ENCODE measurements at places on chromosomes 12 and 14.

DNA sequence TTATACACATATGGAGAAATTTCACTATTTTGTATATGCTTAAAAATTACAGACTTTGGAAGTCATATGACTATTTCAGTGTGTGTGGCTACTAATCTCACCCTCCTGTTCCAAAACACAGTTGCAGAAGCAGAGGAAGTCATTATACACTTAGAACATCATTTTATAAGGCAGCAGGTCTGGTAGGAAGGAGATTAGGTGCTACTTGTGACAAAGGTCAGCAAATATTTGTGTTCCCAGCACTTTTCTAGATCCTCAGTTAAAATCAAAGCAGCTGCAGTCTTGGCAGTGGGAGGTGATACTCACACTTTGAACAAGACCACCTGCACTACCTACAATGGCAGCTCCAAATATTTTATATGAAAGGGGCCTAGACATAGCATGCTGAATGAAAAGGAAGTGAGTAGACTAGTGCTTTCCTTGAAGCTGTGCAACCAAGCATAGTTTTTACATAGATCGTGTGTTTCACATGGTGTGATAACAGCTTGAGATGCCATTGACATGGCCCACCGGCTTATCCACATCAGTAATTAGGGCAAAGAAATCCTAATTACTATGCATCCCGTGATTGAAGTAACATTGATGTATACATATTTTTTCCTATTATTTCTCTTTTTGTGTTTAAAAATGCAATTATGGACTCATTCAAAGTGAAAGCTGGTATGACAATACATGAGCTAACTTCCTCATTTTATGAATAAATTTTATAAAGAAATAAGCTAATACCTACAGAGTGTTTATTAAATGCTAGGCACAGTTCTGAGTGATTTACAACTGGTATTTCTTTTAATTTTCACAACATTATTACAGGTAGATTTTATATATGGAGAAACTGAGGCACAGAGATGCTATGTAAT lies 5.3 kb downstream of the GYS2 start:
- DNase-seq, result no peak

GRCh38 chr12:119446459-119446858 lies 111.9 kb downstream of the CCDC60 start:
- no peak for DNase-seq

DNA sequence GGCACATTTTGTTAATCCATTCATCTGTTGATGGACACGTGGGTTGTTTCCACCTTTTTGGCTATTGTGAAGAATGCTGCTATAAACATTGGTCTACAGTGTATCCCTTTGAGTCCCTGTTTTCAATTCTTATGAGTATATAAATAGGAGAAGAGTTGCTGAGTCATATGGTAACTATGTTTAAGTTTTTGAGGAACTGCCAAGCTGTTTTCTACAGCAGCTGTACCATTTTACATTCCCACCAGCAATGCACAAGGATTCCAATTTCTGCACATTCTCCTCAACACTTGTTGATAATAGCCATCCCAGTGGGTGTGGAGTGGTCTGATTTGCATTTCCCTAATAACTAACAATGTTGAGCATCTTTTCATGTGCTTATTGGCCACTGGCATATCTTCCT lies 6.9 kb upstream of the SVOP start:
- DNase-seq, result no peak

GRCh38 chr12:94829552-94829951 lies 173.9 kb downstream of the NDUFA12 start:
- DNase-seq, result no peak

DNA sequence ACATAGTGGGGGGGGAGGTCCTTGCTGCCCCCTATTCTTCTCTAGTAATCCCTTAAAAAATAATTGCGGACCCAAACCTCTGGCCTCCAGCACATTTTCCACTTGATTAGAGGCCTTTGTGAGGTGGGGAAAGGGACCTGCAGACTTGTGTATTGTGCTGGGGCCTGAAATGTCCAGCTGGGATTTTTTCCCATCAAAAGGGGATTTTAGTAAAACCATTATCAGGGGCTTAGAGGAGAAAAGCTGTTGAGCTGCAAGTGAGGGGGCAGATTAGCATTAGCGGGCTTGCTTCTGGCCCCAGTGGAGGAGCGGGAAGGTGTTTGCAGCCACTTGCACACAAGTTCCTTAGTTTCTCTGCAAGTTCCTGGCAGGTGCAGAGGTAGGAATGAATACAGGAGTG lies 13.9 kb downstream of the FBXL14 start:
- no peak for DNase-seq
